Left lobe of liver (tissue), 2 donors: ENCODE measurements at places on chromosomes 1 and 21.

GRCh38 chr1:241823925-241824324 is 24.1 kb upstream of the EXO1 start:
- DNase-seq = no peak

- DNase-seq = no peak
Observed at GRCh38 chr1:113901191-113901590, 3.4 kb downstream of the AP4B1 start.

GRCh38 chr1:117106478-117106877 is 15.1 kb downstream of the TRIM45 start:
- no peak for DNase-seq

- no peak for DNase-seq
Observed at GRCh38 chr1:55355549-55355948, 140.4 kb upstream of the USP24 start.

- DNase-seq = no peak
Observed at GRCh38 chr1:21869620-21870121, 57.6 kb downstream of the LDLRAD2 start.

DNA sequence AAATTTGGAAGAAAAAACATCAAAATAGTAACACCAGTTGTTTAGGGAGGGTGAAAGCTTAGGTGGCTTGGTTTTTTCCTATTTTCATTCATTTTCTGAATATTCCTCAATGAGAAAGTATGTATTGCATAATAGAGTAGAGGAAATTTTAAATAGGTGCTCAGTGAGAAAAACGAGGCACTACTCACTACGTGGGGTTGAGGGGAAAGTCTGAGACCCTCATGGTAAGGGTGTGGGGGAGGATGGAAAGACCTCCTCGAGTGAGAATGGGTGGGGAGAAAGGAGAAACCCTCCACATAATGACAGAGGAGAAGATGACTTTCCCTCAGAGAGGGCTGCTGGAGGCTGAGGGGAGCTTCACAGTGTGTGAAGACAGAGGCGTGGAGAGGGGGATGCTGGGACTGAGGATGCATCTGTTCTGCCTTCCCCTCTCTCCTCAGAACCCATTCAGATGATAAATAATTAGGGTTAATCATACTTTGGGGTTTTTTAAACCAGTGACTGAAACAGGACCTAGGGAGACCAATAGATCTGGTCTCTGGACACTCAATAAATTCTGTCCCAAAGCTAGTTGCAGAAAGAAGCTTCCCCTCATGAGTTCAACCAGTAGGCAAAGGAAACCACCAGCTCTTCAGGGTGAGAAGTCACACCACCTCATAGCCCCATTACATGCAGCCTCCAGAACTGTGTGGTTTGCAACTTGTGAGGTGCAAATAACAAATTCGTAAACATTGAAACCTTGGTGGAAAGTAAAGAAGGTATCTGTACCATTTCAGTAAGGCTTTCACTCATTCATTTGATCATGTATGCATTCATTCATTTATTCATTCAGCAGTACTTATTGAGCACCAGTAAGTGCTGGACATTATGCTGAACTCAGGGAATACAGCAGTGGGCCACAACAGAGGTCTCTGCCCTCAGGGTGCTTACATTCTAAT is 17.1 kb downstream of the SLAMF7 start:
- no peak for DNase-seq

DNA sequence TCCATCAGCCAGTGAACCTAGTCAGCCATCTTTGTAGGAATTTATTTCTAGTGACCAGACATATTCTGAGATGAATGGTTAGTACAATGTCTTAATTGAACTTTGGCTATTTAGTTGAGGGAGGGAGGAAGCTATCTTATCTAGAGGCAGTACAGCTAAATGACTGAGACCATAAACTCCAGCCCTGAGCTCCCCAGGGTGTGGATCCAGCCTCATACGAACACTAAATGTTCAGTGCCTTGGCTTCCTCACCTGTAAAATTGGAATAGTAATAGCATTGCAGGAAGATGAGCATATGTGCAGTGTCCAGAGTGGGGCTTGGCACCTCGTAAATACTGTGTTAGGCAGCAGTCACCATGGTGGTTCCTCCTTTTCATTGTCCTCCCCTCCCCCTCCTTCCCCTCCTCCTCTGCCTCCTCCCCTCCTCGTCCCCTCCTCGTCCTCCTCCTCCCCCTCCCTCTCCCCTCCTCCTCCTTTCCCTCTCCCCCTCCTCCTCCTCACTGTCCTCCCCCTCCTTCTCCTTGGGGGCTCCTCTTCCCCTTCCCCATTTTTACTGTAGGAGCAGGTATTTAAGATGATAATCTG is 108.2 kb downstream of the GALNT2 start:
- peak; percentile 19 for DNase-seq

GRCh38 chr1:77990629-77991204 is 11.8 kb upstream of the FUBP1 start:
- no peak for DNase-seq

DNA sequence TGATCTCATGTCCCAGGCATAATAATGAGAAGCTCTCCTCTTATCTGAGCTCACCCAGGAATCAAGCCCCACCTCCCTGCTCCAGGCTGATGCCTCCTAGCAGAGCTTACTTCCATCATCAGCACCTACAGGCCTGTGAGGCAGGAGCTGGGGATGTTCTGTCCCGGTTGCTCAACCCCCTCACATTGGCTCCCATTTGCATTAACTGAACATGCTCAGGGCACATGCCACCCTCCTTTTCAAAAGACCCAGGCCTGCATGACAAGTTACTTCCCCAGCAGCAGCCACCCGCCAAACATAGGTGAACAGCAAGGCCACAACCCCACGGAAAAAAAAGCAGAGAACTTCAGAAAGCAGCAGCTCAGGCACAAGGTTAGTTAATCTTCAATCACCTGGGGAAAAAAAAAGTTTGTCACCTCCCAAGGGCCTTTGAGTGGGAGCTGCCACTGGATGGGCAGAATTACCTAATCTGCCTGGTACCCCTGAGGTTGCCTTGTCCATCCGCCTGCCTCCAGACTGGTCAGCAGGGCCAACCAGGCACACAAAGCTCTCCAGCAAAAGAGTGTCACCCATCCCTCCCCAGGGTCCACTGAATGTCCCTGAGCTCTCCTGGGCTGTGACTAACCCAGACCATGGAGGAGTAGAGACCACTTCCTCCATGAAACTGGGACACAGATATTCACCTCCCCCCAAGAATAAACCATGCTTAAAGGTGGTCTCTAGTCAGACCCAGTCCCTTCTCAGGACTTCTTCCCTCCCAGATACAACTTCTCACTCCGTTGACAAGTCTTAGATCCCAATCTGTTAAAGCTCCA is 4.4 kb downstream of the KCNN3 start:
- DNase-seq = no peak

GRCh38 chr1:145736191-145736590 is 16.9 kb downstream of the CD160 start:
- no peak for DNase-seq

GRCh38 chr1:234562334-234562733 is 47.6 kb downstream of the IRF2BP2 start:
- DNase-seq = peak; percentile 37

GRCh38 chr1:209542585-209542984 is 40.9 kb upstream of the CAMK1G start:
- DNase-seq = no peak

DNA sequence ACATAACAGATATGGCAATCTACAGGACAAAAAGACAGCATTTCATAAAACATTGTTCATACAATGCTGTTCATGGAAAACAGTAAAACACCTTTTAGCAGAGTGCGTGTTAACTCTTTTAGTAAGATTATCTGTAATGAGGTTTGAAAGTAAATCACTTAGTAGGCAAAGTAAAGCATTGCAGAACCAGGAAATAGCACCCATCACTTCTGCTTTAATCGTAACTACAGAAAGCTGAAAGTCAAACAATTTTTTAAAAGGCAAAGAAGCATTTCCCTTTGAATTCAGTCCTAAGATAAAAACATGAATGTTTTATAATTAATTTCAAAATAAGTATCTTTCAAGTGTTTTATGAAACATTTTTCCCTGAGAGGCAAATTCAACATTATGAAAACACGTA is 63.3 kb upstream of the RNF11 start:
- no peak for DNase-seq

- peak; percentile 23 for DNase-seq
Observed at GRCh38 chr21:45260191-45260825, 27.4 kb downstream of the POFUT2 start.

DNA sequence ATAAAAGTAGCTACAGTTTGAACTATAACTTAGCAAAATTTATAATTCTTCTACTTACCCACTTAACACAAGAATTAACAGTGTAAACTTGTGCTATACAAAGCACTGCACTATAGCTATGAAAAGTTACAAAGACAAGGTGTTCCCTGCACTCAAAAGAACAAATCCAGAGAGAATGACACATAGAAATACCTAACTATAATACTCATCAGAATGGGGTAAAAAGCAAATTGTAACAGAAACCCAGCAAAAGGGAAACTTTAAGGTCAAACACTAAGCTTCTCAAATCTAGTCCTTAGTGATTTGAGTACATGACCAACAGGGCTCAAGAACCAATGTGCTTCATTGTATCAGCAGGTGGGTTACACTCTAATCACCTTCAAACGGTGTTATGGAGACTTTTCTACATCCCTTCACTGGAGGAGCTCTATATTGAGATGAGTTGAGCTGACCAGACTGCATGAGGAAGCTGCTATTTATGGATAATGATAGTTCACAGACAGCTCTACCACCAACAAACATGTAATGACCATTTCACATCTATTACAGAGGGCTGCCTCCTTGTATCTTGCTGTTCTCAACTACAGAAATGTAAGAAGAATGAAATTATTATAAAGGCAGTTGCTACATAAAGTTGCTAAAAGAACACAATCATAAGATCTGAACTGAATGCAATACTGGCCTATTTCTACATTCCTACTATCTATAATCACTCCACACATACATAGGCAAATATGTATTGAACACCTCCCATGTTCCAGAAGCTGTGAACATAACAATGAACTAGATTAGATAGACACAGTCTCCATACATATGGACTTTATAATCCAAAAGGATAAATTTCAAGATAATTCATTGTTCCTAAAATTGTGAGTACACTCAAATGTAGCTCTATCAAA is 47.6 kb downstream of the PIK3R3 start:
- DNase-seq = no peak

DNA sequence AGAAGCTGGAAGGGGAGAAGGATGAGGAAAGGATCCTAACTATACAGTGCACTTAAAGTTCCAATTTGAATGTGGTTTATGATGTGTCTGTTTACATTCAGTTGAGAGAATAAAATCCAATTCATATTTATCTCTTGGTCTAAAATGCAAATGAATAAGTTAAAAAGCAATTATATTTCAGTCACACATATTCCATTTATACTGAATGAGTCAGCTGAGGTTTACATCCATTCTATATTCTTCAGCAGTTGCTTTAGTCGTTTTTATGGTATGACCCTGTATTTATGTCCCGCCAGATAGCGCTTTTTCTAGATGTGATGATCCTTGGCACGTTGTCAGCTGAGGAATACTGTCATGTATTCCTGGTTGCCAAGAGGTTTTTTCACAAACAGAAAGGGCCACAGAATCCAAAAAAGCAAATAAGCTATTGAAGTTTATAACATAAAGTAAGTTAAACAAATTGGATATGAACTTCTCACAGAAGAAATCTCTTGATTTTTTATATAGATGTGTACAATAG is 866.2 kb downstream of the NCAM2 start:
- DNase-seq = no peak

DNA sequence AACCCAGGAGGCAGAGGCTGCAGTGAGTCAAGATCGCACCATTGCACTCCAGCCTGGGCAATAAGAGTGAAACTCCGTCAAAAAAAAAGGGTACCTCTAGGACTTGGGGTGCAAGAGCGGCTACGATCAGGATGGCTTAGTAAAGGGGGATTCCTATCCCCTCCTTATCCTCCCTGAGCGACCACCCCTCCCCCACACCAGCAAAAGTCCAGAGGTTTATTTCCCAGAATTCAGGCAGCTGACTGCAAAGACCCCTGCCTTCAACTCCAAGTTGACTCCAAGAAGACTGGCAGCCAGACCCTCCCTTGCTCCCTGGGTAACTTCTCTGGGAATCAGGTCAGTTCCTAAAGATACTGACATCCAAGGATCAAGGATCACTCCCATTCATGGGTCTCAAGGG is 12.4 kb upstream of the PRDM16 start:
- no peak for DNase-seq

- no peak for DNase-seq
Observed at GRCh38 chr1:13585612-13585991, 2.0 kb downstream of the PDPN start.

- no peak for DNase-seq
Observed at GRCh38 chr1:9442278-9442846, 96.9 kb upstream of the SLC25A33 start.
